PC-3 (cell line): ENCODE measurements at places on chromosomes 11 and 22.
A peak's percentile ranks its signal among the peaks of the same experiment; 100 is the strongest.

- peak; percentile 32 for DNase-seq
These were observed 14.7 kb upstream of the NNMT start for GRCh38 chr11:114281388-114281956.

DNA sequence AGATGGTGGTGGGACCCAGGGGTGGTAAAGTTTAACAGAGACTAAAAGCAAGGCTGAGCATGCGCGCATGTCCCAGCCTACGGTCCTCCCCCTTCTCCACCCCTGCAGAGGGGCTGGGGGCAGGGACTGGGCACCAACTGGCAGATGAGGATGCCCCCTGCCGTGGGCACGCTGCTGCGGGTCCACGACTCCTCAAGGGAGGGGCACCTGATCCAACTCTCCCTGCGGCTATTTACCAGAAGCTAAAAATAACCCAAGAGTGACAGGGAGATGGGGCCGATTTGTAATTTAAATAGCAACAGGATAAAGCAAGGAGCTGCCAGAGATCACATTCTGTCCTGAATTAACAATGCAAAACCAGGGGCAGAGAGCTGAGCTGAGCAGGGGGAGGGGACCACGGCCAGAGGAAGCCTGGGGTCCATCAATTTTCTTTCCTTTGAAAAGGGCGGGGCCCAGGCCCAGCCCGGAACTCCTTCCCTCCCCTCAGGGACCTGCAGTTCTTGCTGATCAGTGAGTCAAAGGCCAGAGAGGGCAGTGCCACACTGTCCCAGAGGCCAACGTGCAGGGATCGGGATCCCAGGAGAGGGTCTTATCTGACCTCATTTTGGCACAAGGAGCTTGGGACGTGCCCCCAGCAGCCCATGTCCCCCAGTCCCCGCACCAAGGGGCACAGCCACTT is 8.1 kb upstream of the DGKZ start:
- DNase-seq, result peak; percentile 21

- peak; percentile 56 for DNase-seq
These were observed 262.5 kb downstream of the DCDC1 start for GRCh38 chr11:31106968-31107576.

- DNase-seq, result no peak
These were observed 32.1 kb upstream of the GNB1L start for GRCh38 chr22:19886605-19887255.

- no peak for DNase-seq
These were observed 38.3 kb upstream of the NFAM1 start for GRCh38 chr22:42470366-42471082.

GRCh38 chr11:120208001-120208441 is 2.8 kb upstream of the OAF start:
- DNase-seq, result no peak

DNA sequence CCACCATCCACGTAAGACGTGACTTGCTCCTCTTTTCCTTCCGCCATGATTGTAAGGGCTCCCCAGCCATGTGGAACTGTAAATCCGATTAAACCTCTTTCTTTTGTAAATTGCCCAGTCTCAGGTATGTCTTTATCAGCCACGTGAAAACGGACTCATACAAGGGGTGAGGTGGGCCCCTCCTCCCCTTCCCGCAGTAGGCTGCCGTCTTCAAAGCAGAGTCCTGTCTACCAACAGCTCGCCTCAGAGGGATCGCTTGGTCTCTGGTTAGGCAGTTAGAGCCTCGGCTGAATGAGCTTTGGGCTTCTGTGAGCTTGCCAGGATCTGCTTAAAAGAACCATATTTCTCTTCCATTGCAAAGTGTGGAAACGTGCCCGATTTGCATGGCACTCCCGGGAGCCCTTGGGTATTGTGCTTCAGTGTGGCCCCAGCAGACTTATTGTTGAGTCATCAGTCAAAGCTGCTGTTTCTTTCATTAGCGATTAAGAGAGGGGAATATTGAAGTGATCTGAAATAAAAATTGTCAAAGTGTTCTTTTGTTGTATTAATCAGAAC is 338.3 kb downstream of the TBC1D22A start:
- no peak for DNase-seq

- DNase-seq, result no peak
These were observed 6.4 kb downstream of the ELFN2 start for GRCh38 chr22:37420686-37421467.

- DNase-seq, result no peak
These were observed 20.7 kb downstream of the SPATA19 start for GRCh38 chr11:133824593-133824992.

GRCh38 chr11:64266339-64266738 is 15.0 kb downstream of the PLCB3 start:
- peak; percentile 60 for DNase-seq

DNA sequence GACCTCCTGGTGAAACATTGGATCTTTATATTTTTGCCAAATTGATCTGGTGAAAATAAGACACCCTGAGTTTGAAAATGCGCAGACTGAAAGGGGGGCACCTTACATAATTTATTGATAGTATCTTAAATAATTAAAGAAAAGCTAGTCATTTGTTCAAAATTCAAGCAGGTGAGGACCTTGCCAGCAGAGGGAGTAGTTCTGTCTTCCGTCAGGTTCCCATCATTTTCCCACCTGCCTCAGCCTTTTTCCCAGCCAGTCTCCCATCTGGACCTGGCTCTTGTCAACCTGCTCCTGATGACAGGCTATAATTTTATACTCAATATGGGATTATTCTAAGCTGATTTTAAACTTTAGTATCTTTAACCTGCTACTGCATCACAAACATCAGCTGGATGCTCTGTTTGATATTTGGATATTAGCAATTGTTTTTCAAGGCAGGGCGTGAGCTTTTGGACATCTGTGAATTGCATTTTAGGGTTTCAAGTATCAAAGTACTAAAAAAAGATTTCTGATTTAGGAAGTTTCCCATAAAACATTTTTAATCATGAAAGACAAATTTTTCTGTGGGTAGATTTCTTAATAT is 132.0 kb downstream of the ELP4 start:
- peak; percentile 70 for DNase-seq

DNA sequence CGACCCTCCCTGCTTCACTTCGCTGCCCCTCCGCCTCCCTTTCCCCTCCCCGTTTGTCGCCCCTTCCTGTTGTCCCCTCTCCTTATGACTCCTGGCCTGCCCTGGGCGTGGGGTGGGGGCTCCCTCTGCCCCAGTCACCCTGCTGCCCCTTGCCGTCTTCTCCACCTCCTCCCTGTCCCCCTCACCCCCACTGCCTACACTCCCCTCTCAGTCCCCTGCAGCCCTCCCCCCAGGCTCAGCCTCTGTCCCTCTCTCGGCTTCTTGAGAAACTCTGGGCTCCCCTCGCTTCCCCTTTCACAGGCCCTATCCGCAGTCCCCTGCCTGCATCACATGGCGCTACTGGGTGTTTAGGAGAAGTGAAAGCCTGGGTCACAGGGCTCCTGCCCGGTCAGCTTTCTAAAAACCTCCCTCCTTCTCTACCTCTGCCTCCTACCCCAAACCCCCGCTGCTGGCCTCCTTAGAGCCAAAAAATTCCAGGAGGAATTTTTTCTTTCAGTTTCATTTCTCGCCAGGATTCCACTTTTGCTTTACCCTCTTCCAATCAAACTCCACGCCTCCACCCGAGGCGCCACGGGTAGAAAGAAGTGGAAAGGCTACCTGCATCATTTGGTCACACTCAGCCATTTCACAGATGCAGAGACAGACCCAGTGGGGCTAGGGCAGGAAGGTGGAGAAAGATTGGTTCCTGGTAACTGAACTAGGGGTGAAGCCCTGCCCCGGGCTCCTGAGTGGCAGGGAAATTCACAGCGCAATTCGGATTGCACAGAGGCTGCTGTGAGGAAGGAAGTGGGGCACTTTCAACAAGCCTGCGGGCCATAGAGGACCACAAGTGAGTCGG is at the start of gene SLC15A3:
Gene SLC15A3, minus strand, starts transcription at position 273 of the 838 bp plus-strand sequence. CDS start 625 bp downstream, outside the sequence.
- no peak for DNase-seq

DNA sequence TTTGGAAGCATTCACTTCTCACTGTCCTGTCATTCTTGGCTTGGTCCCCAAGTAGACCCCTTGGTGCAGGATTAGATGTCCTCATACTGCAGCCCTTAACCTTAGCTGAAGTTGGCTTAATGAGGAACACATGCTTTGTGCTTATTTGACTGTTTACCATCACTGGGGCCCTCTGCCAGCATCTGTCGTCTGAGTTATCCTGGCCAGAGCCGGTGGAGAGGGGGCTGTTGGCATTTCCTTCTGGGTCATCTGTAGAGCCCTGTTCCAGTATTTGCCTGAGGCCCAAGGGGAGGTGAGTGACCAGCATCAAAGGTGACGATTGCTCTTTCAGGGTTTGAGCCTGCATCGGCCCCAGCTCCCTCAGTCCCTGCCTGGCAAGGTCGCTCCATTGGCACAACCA is 126.4 kb upstream of the RASSF10 start:
- DNase-seq, result no peak

GRCh38 chr11:71542879-71543777 is 5.1 kb upstream of the KRTAP5-9 start:
- no peak for DNase-seq

- DNase-seq, result peak; percentile 38
These were observed 21.9 kb upstream of the QSER1 start for GRCh38 chr11:32870676-32871075.

DNA sequence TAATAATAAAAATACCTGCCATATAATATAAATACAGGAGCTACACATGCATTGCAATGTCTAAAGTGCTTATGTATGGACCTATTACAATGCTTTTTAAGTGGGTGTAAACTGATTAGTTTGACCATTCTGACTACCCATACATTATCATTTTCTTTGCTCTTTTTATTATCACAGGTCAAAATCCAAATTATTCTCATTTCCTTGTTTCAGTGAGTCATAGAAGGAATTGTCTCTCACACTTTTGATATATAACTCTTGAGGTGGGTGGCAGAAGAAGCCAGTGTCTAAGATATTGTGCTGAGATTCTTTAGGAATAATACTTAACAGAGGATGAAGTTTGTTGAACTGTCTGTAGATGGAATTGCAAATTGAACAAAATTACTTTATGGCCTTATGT is 35.6 kb downstream of the GAS2 start:
- DNase-seq, result no peak

DNA sequence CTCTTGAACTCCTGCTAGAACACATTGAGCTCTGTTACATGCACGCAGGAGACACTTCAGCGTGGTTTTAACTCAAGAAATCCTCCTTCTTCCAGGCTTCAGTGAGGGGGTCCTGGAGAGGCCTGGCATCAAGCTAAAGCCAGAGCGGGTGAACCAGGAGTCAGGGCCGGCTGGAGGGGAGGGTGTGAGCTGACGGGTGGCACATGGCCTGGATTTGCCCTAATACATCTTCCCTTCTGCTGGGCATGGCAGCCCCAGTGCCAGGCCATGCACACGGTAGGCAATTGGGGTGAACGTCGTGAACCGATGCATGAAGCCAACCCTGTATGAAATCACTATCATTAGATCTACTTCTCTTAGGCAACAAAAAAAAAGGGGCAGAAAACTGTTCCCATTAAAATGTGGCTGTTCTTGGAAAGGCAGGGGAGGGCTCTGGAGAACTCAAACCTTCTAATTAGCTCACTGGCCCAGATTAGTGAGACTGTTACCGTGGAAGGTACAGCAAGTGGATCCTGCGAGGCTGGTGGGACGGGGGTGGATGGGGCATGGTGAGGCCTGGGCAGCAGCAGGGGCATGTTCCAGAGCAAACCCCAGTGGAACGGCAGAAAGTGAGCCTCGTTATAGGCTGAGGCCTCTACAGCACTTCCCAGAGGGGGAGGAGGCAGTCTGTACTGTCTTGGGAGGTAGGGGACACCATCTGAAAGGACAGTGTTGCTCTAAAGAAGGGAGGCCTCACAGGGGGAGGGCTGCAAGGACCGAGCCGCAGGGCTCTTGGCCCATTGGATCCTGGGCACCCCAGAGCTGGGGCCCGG is 10.6 kb downstream of the IFT27 start:
- no peak for DNase-seq

GRCh38 chr11:10320736-10321465 is 16.0 kb downstream of the ADM start:
- no peak for DNase-seq

GRCh38 chr11:130849215-130849568 is 67.1 kb downstream of the SNX19 start:
- peak; percentile 83 for DNase-seq

DNA sequence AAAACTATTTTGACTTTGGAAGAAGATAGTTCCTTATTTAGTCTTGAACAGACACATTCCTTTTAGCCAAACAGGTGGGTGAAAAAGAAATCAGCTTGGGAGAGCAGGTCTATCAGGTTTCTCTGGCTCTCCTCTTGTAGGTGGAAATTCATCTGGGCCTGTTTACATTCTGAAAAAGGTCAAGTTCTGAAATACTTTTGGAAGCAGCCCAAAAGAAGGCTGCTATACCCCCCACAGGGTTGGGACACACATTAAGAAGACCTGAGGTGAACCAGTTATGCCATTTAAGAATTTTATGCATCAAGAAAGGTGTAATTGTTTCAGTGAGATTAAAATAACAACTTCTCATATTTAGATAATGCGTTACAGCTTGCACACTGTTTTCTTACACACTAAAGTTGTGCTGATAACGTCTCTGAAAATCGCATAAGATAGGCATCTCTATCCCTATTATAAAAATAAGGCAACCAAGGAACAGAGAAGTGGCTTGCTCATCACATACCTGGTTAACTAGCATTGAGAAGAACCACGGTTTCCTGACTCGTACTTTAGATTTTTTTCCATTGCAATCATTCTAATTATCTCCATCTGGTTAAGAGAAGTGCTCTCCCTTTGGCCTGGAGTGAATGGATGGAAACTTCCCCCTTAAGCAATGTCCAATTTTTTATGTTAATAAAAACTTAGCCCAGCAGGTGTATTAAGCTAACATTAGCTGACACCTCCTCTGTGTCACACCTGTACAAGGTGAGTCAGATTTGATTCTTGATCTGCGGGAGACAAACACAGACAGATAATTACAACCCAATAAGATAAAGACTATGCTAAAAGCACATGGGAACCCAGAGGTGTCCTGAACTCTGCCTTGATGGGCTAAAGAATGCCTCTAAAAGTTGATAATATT is 60.5 kb upstream of the UCP3 start:
- peak; percentile 95 for DNase-seq

- no peak for DNase-seq
These were observed 85.9 kb downstream of the MICAL3 start for GRCh38 chr22:17938484-17938924.

GRCh38 chr11:79458709-79459108 is 17.9 kb upstream of the TENM4 start:
- DNase-seq, result no peak

DNA sequence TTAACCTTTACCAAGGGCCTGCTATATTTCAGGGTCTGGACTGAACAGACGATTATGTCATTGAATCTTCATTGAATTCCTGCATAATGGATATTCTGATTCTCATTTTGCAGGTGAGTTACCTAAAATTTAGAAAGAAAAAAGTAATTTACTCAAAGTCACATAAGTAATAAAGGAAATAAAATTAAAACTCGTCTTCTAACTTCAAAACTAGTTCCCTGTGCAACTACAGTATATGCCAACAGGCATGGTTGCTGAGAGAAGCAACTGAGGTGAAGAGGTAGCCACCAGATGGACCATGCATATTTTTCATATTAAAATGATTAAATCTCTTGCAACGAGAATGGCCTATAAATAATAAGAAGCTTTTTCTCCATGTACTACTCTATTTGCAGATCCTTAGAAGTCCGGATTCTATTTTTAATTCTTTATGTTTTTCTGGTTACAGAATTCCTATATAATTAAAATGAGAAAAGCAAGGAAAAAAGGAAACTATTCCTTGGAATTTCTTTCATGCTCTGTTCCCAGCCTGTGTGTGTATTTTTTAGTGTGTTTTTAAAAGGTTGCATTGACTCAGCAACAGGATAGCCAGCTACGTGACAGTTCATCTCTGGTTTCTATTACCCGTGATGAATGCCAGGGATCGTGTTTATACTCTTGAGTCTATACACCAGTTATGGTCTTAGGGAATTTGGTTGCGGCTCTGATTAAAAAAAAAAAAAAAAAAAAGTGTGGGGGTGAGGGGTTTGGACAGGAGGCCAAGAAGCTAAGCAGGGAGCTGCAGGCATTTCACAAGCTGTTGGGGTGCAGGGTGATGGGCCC is 186.8 kb downstream of the ETS1 start:
- DNase-seq, result no peak
